ENCODE measurements at places on chromosomes 11 and 22. TPM values are rescaled to one million over a fixed set of nuclear protein-coding genes. Genes with fewer than 3 reads are reported as not detected.

The CELSR1 gene
- polyA plus RNA-seq, result 1.9 TPM

The CASP4 gene
- 105 TPM for polyA plus RNA-seq

The F2 gene
- polyA plus RNA-seq, result not detected

The OOSP3 gene
- not detected for polyA plus RNA-seq

The ELFN2 gene
- 0.29 TPM for polyA plus RNA-seq

The TMPRSS6 gene
- 0.30 TPM for polyA plus RNA-seq

The MAFF gene
- polyA plus RNA-seq, result 168 TPM

The FBXO3 gene
- polyA plus RNA-seq, result 27.3 TPM

The GANAB gene
- polyA plus RNA-seq, result 122 TPM

The CPT1A gene
- 11.6 TPM for polyA plus RNA-seq

The ZP1 gene
- polyA plus RNA-seq, result 0.33 TPM

The TRIM3 gene
- 11.5 TPM for polyA plus RNA-seq

The TMA7B gene
- polyA plus RNA-seq, result not detected

The TRMT112 gene
- polyA plus RNA-seq, result 135 TPM

The IGLL5 gene
- 1.2 TPM for polyA plus RNA-seq

The TYR gene
- polyA plus RNA-seq, result not detected

Measured in adipose tissue (tissue), 3 donors.